Activated CD4-positive, alpha-beta T cell treated with anti-CD3 and anti-CD28 coated beads, Interleukin-2, amount 50 U/mL, for 4 hours (primary cell): ENCODE measurements at places on chromosomes 3 and 15.

GRCh38 chr3:132464066-132464465 is 46.8 kb downstream of the DNAJC13 start:
- DNase-seq: no peak

DNA sequence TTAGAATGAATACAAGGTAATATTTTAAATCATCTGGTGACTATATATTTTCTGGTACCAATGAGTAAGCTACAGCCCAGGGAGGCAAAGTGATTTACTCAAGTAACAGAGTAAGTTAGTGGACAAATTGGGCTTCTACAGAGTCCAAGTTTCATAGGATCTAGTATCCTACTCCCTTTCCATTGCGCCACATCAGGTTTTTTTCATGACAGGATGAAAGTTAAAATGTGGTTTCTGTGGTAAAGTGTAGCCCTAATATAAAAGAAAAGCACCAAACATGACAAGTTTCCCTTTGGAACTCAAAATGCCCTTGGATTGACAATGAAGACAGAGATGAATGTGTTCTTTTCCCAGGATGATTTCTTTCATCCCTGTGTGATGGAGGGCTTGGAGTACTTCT is 350.8 kb upstream of the ZNF385D start:
- no peak for DNase-seq

DNA sequence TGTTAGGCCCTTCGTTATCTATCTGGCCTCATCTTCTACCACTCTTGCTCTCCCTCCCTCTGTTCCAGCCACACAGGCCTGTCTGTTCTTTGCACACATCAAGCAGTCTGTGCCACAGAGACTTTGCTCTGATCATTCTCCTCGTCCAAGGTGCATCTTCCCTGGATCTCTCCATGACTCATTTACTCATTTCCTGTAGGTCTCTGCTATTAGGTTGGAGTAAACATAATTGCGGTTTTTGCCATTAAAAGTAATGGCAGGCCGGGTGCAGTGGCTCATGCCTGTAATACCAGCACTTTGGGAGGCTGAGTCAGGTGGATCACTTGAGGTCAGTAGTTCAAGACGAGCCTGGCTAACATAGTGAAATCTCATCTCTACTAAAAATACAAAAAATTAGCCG is 9.5 kb upstream of the C3orf49 start:
- DNase-seq: no peak

- no peak for DNase-seq
These were observed 38.5 kb upstream of the C15orf39 start for GRCh38 chr15:75163150-75163564.
